ENCODE measurements at places on chromosomes 12 and 14.
A peak's percentile ranks its signal among the peaks of the same experiment; 100 is the strongest.

DNA sequence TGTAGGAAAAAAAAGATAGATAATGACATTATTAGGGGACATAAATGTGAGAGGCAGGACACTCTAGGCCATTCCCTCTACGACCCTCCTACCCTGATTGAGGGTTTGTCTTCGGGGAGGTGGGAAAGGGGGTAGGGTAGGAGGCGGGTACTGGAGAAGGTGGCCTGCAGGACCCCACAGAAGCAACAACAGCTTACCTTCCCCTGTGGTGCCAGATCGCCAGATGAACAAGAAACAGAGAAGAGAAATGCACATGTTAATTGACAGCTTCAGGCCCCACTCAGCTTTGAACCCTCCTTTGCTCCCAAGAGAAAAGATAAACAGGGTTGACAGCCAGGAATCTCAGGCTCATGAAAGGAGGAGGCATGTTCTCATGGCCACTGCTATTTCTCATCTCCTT is 4.8 kb downstream of the PHB2 start:
- no peak for DNase-seq

- DNase-seq = no peak
Observed at GRCh38 chr14:84453307-84453950, 1076.5 kb upstream of the FLRT2 start.

DNA sequence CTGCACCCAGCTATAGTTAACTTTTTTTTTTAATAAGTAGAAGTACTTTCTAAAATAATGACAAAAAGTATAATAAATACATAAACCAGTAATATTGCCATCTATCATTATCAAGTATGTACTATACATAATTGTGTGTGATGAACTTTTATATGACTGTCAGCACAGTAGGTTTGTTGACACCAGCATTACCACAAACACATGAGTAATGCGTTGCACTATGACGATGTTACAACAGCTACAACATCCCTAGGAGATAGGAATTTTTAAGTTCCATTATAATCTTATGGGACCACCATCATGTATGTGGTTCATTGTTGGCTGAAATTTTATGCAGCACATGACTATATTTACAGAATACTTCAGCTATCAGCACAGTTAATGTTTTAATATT is 62.9 kb upstream of the VSX2 start:
- no peak for DNase-seq

DNA sequence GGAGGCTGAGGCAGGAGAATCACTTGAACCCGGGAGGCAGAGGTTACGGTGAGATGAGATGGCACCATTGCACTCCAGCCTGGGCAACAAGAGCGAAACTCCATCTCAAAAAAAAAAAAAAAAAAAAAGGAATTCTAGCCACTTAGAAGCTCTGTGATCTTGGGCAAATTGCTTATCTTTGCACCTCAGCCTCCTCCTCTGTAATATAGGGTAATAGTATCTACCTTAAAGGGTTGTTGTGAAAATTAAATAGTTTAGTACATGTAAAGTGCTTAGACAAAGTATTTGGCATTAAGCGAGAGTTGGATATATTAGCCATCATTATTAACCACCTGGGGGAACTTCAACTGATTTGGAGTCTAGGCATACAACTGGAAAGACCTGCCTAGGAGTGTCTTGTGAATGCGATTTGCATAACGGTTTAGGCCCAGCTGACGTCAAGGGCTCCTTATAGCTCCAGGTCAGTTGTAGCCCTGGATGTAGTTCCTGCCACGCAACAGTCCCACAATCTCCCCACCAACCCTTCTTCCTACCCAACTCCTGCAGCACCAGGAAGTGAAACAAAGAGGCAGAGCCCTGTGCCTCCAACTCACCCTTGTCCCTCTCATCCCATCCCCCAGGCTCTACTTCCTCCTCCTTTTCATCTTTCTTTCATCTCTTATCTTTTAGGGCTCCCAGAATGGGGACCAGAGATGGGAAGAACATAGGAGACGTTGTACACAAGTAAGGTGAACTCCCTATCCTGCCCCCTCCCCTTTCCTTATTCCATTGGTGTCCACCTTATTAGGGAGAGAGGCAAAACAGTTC is 2.1 kb upstream of the IL23A start:
- DNase-seq = no peak

- DNase-seq = peak; percentile 47
Observed at GRCh38 chr12:39990122-39991101, 115.5 kb downstream of the SLC2A13 start.

DNA sequence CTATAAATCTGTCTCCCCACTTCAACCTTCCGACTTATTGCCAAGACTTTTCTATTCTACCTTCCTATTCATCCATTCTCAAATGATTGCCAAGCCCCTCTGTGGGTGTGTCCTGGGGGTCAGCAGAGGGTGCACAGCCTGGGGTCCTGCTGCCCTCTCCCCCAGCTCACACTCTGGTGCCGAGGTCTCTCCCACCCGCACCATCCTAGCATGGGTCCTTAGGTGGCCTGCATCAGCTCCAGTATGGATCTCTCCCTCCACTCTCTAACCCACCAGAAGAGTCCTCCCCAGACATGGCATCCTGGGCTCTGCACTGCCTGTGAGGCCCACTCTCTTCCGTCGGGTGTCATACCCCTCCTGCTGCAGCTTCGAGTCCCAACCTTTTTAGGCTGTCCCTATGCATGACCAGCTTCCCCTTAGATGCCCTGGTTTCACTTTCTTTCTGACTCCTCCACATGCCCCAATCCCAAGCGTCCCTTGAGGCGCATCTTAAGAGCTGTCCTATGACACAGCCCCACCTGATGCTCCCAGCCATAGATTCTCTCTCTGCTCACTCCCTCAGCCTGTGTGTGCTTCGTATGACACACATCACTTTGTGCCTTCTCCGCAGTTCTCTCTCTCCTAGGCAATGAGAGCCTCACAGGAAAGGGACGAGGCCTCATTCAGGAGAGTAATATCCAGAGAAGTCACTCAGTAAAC is 43.9 kb downstream of the GIT2 start:
- DNase-seq = peak; percentile 25

- no peak for DNase-seq
Observed at GRCh38 chr12:59580050-59580449, 15.8 kb upstream of the SLC16A7 start.

- DNase-seq = peak; percentile 94
Observed at GRCh38 chr12:95102916-95103671, 29.7 kb upstream of the NR2C1 start.

DNA sequence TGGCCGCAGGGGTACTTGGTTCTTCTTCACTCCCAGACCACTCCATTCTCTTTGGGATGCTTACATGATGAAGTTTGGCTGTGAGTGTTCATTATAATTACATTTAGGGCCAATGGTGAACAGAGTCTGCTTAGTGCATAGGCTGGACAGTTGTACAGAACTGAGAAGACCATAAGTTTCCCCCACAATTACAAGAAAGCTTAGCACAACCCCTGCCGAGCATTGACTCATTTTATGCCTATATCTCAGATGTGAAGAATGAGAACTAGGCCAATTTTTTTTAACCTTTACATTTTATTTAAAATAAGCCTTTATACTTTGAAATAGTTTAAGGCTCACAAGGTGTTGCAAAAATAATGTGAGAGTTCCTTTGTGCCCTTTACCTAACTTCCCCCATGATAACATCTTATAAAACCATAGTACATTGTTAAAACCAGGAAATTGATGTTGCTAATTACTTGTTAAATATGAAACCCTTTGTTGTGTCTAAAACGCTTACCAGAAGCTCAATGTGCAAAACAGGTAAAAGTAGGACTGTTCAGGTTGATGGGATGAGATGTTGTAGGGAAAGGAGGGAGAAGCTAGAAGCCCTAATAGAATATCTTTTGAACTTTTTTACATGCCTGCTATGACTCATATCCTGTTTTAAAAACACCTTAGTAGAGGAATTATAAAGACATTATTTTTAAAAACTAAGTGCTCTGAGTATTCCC is 47.2 kb downstream of the ALDH1L2 start:
- peak; percentile 35 for DNase-seq

DNA sequence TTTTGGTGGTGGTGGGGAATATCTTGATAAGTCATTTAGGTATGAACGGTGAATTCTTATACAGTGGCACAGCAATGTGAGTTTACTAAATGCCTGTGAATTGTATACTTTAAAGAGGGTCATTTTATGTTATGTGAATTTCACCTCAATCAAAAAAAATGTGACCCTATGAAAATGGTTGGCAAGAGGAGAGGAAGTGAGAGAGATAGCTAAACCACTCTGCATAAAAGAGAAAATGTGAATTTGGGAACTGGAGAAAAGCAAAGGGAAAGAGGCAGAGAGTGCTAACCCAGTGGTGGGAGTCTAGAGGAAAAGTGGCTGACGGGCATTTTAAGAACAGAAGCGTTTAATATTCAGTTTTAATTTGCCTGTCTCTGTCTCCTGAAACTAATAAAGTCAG is 93.8 kb downstream of the SLC38A6 start:
- no peak for DNase-seq

DNA sequence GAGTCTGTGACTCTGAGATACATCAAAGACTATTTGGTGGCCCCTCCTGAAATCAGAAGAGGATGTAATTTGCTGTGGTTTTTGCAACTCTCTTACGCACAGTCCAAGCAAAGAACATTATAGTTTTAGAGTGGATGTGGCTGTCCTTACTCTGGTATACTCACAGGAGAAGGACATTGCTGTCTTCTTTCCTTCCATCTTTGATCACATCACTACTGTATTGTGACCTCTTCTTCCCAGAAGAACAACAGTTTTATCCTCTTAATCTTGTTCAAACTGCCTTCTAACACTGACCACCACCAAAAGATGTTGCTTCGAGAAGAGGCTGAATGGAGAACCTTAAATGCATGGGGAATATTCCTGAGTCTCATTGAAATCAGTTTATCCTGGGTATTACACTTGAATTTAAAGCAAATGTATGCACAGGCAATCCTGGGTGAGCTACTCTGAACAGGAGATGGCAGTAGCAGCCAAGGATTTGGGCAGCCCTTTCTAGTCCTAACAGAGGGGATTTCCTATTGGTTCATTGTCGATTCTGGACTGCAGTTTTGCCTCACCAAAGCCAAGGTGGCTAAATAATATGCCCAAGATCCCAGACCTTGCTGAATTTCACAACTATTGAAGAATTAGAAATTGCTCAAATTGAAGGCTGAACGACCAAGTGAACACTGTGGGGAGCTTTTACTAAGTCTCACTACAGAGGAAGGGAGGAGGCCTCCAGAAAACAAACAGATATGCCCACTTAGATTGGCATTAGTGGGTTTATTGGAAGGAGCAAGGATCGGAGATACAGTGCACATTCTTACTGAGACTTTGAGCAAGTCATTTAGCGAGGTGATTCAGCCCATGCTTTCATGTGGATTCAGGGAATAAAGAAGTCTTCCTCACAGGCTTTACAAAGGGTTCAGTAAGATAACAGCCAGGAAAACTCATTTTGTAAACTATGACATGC is 282.8 kb downstream of the PAWR start:
- peak; percentile 12 for DNase-seq

DNA sequence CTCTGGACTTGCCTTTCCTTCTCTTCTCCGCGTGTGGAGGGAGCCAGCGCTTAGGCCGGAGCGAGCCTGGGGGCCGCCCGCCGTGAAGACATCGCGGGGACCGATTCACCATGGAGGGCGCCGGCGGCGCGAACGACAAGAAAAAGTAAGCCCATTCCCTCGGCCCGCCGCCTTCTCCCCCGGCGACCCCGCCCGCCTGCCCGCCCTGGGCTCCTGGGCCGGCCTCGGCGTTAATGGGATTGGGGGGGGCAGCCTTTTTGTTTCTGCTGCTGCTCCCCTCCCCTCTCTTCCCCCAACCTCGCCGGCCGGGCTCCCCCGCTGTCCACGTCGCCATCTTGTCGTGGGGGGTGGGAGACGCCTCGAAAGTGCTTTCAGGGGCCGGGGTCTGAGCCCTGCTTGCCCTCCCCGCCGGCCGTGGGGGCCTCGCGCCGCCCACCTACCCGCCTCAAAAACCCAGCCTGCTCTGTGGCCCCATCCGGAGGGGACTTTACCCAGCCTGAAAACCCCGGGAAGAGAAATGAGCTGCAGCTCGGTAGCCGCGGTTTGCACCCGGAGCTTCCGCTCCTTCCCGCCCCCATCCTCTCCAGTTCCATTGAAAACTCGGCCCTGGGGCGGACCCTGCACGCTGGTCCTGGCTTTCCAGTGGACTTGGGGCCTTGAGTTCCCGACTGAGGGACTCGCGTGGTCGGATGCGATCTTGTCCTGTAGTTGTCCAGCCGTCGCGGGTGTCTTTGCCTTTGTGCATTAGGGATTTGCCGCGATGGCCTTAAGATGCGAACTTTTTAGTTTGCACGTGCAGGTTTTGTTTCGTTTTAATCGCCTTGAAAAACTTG is 598 bp downstream of the HIF1A start:
- DNase-seq = peak; percentile 57

- peak; percentile 21 for DNase-seq
Observed at GRCh38 chr12:62466018-62466593, 520 bp upstream of the MON2 start.

DNA sequence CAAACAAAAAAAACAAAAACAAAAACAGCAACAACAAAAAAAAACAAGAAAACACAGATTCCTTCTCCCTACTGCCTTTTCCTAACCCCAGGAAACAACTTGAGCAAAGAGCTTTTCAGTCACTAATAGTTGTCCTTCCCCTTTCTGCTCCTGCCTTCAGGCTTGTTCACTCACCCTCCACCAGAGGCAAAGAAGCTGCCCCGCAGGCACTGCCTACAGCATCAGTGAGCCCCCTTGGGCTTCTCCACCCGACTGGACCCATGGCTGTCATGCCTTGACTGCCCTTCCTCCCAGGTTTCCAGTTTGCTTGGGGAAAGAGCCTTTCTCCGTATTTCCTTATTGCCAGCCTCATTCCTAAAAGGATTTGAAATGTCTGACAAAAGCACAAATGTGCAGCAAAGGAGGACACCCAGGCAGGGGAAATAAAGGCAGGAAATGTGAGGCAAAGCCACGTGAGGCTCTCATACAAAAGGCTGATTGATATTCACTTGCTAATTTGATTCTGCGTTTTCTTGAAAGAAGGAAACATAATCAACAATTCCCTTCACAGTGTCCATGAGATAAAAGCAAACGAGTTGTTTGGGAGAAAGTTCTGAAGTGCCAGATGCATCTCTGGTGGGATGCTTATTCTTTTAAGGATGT is 85.7 kb downstream of the GPATCH2L start:
- DNase-seq = no peak

- peak; percentile 81 for DNase-seq
Observed at GRCh38 chr12:121060149-121061001, 21.3 kb upstream of the OASL start.

GRCh38 chr12:64825143-64826021 is 935 bp downstream of the TBC1D30 start:
- peak; percentile 2 for DNase-seq

GRCh38 chr12:30976206-30976605 is 49.7 kb downstream of the TSPAN11 start:
- DNase-seq = no peak

All from activated CD4-positive, alpha-beta T cell treated with anti-CD3 and anti-CD28 coated beads, Interleukin-2, amount 50 U/mL, for 16 hours (primary cell).